ENCODE measurements at places on chromosomes 1 and 21. TPM values are rescaled to one million over a fixed set of nuclear protein-coding genes. Genes with fewer than 3 reads are reported as not detected.
A peak's percentile ranks its signal among the peaks of the same experiment; 100 is the strongest.

GRCh38 chr1:43319288-43319687 is 18.3 kb upstream of the MPL start:
- DNase-seq = peak; percentile 36

DNA sequence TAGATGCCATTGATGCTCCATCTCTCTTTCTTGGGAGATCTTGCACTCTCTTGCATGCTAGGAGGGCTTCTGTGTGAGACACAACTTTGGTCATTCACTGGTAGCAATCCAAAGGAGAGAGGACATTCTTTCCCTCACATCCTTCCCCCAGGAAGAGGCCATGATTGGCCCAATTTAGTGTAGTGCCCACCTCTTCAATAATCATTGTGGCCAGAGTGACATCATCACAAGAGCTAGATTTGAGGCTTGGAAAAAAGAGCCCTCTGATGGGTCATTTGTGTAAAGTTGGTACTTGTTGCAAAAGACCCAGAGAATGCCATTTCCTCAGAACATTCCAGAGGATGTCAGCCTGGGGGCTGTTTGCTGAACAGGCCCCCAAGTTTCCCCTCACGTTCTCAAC is 30.2 kb downstream of the S100A6 start:
- no peak for DNase-seq

GRCh38 chr1:8875216-8875861 is 3.1 kb downstream of the ENO1 start:
- DNase-seq = no peak

GRCh38 chr21:30340714-30341573 is 3.5 kb upstream of the KRTAP27-1 start:
- no peak for DNase-seq

- peak; percentile 83 for DNase-seq
Observed at GRCh38 chr1:151130987-151131586, 15.3 kb downstream of the SEMA6C start.

DNA sequence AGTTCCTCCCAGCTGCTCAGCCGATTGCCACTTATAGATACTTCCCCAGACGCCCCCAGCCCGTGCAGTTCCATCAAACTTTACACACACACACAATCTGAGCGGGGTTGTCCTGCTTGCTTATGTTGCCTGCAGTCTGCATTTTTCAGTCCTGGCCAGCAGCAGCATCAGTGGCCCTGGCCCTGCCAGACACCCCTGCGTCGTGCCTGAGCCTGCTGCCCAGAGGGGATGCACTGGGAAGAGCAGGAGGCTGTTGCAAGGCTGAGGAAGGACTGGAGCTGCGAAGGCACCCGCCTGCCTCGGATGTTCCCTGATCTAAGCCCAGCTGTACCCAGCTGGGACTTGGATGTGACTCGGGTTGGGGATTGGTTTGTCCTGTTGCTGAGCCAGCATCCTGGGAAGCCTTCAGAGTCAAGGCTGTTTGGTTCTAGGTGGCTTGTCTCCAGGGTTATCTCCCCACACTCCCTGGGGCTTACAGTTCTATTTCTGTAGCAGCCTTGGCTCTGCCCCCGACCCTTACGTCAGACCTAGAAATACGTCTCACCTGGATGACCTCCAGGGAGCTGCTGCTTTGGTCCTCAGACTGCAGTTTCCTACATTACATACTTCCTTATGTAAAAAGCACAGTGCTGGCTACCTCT is 42.3 kb downstream of the MAN1C1 start:
- no peak for DNase-seq

GRCh38 chr1:92843429-92844352 is 11.9 kb downstream of the RPL5 start:
- no peak for DNase-seq

DNA sequence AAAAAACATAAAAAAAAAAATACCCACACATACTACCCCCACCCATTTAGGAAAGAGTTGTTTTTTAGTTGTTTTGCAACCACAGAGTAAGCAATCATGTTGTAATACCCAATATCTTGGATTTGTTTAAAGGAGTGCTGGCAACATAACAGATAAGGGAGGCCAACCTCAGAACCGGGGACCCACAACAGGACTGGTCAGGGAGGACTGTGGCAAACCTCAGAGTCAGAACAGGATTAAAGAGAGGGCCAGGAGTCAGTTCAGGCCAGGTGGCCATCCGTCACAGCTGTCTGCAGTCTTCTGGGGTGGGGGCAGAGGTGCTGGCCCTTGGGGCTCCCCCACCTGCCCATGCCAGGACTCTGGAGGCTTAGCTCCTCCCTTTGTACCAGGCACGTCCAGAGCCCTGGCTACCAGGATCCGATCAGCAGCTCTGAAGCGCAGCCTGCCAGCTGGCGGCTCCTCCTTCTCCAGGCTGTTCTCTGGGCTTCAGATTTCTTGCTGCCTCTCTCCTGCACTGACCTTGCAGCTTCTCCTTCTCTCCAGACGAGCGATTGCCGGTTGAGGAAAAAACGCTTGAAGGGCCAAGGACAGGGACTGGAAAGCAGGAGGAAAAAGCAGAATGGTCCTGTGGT is 7.9 kb downstream of the H6PD start:
- DNase-seq = peak; percentile 65

- DNase-seq = no peak
Observed at GRCh38 chr1:19284881-19285280, 3.7 kb downstream of the AKR7A3 start.

GRCh38 chr1:177181631-177182291 is 11.0 kb downstream of the BRINP2 start:
- no peak for DNase-seq

DNA sequence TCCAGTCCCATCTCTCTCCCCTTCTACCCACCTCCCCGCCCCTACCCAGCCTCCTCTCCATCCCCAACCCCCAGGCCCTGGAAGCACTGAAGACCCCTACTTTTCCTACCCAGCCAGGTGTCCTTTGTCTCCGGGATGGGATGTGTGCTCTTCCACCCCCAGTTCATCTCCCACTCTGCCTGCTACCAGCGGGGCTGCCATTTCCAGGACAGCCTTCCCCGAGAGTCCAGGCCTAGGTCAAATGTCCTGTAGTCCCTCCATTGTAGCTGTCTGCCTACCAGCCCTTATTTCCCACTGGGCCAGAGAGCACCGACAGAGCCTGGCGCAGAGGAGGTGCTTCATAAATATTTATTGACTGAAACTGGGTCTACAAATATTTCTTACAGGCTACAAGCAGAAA is 72.0 kb upstream of the TLR5 start:
- no peak for DNase-seq

- no peak for DNase-seq
Observed at GRCh38 chr21:29372063-29372802, 73.5 kb downstream of the BACH1 start.

DNA sequence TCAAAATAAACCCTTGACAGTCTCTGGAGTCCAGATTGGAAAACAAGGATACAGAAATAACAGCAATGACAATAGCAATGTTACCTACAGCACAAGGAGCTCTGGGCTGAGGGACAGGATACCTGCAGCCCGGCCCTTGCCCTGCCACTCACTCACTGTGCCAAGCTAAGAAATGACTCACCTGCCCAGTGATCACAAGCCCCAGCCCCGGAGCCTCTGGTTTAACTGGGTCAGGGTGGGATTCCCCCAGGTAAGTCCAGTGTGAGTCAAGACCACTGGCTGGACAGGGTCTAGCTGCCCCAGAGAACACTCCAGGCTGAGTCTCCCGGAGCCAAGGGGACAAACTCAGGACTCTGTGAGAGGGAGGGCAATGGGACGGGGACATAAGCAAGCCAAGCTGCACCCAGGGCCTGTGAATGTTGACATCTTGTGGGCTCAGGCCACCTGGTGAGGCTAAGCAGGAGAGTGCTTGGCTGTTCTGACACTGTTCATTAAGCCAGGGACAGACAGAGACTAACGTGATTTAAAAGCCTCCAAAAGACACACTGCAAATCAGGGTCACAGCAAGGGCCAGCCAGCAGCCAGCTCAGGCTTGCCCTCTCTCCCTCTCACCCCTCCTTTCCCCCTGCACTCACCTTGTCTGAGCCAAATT is 64.1 kb downstream of the MIS18A start:
- no peak for DNase-seq

GRCh38 chr1:224769452-224770335 is 153.6 kb downstream of the CNIH3 start:
- no peak for DNase-seq

DNA sequence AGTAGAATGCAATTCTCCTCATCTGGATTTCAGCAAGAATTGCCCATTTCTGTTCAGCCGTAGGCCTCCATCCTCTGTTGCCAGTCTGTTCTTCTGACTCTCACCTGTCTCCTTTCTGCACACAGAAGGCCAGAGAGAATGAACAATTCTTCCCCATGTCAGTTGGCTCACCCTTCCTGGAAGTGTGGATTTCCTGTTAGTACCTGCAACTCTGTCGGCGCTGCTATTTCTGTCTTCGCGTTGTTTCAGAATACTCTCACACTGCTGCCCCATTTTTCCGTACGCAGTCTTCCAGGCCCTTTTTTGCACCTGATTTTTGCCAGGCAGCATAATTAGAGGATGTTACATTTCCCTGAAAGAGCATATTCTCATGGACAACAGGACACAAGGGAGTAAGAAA is 200.7 kb downstream of the FGGY start:
- no peak for DNase-seq

DNA sequence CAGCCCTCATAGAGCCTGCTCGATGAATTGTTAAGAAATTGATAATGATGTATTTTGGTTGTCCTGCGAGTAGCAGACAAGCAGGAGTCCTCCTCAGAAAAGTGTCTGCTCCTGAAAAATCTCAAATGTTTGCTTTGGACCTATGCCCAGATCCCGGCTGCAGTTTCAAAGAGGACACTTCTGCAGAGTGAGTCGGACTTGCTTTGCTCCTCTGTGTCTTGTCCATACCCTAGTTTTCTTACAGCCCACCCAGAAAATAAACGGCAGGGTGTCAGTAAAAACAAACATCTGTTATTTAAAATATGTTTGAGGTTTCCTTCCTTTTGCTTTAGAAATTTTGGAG is 2.8 kb downstream of the S100A10 start:
- peak; percentile 53 for DNase-seq

GRCh38 chr1:57591842-57592241 is 168.0 kb upstream of the DAB1 start:
- DNase-seq = no peak

DNA sequence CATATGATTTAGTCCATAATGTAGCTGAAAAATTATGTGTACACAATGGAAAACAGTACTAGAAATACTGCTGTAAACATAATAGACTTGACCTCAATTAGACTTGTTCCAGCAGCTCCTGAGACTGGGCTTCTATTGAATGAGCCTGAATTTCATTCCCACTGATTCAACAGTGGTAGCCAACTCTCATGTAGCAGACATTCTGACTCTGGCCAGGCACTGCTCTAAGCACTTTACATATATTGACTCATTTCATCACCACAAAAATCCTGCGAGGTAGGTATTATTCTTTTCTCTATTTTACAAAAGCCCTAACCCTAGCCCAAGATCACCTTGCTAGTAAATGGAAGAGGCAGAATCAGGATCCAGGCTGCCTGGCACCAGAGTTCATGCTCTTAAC is 12.8 kb upstream of the CTSS start:
- DNase-seq = no peak

DNA sequence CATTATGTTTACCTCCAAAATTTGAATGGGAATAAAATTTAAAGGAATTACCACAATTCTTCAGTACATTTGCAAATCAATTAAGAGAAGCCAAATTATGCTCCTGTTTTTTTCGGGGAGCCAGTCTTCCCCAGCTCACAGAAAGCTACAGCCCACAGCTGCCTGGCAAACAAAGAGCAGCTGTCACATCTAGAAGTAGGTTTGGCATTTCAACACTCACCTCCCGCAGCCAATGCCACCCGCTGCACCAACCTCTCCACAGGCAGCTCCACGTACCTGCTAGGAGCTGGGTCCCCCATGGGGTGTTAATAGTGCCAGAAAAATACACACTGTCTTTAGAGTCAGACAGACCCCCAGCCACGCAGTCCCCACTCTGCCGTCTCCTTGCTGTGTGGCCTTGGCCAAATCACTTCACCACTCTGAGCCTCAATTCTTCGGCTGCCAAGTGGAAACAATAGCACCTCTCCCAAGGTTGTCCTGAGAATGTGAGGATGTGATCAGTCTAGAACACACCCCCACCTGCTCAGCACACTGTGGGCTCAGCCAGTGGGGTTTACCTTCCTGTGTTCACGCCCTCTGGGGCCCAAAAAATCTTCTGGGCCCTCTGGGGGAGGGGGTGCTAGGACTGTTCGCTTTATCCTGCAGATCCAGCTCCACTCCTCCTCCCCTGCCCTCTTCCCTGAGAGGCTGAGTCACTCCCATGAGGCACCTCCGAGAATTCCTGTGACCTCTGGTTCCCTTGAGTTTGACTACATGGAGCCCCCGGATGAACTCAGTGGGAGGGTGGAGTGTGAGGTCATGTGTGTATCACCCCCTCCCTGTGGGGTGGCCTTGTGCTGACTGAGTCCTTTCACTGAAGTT is 204.3 kb upstream of the GRIK3 start:
- DNase-seq = no peak

DNA sequence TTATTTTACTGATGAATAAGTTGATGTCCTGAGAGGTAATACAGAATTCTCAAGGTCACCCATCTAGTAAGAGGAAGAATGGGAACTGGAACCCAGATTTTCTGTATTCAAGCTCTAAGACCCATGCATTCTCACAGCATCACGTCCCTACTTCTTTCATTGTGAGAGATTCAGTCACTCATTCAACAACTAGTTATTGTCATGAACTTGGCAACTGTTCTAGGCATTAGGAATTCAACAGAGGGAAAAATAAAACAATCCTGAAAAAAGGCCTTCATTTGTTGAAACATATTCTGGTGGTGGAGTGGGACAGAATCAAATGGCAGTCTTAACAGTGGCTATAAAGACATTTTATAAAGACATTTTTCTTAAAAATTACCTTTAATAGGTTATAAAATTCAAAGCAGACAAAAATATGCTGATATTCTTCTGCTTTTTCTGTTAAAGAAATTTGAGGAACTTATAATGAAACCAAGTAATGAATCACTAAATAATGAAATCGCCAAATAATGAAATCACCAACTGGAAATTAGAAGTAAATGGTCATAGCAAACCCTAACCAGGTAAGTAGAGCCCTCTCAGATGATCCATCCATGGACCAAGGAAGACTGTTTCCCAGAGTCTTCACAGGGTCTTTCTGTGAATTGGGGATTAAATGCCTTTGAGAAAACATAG is 136.5 kb upstream of the DPYD start:
- no peak for DNase-seq

SPATA21 gene
- total RNA-seq = not detected

FHAD1 gene
- not detected for total RNA-seq

CLCA4 gene
- total RNA-seq = 2.6 TPM

TAS1R3 gene
- total RNA-seq = 0.33 TPM

SLC16A1 gene
- total RNA-seq = 28.2 TPM

OLFML2B gene
- 9.6 TPM for total RNA-seq

DIO1 gene
- 0.59 TPM for total RNA-seq

RNF207 gene
- 32.4 TPM for total RNA-seq

MSH4 gene
- total RNA-seq = 0.66 TPM

CPLANE2 gene
- 9.5 TPM for total RNA-seq

PTPN14 gene
- 49.5 TPM for total RNA-seq

EPHB2 gene
- total RNA-seq = 4.6 TPM

NHLH2 gene
- not detected for total RNA-seq
